ENCODE measurements at places on chromosomes 13 and 19.

DNA sequence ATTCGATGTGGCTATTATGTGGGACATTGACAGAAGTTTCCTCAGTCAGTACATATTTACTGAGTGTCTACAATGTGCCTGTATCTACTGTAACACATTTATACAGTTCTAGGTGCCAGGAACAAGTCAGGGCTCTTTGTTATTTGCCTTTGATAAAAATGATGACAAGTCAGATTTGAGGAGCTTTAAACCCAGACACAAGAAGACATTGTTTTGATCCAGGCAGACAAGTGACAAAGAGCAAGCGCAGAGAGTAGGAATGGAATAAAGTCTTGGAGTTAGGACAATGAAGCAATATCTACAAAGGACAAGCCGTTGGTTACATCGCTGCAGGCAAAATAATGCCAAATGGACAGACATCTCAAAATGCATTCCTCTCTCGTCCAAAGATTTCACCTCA lies 70.1 kb downstream of the ITGBL1 start:
- no peak for DNase-seq

- DNase-seq: peak; percentile 44
Observed at GRCh38 chr13:48975101-48975855, 434 bp upstream of the FNDC3A start.

GRCh38 chr19:35251456-35251855 lies 2.7 kb downstream of the LSR start:
- no peak for DNase-seq

- no peak for DNase-seq
Observed at GRCh38 chr13:29771247-29771646, 79.2 kb downstream of the UBL3 start.

GRCh38 chr19:12886969-12887747 lies at the start of gene KLF1:
Gene KLF1, minus strand, starts transcription at chr19:12887201. Its CDS starts 61 bp downstream, at chr19:12887140.
- DNase-seq: no peak

GRCh38 chr13:24931450-24932251 lies 164.3 kb upstream of the PABPC3 start:
- no peak for DNase-seq

- DNase-seq: no peak
Observed at GRCh38 chr13:106432636-106433035, 102.8 kb downstream of the EFNB2 start.

- DNase-seq: no peak
Observed at GRCh38 chr19:43318796-43319314, 34.6 kb upstream of the CD177 start.

GRCh38 chr13:38444904-38445303 lies 95.3 kb downstream of the UFM1 start:
- no peak for DNase-seq

- DNase-seq: no peak
Observed at GRCh38 chr19:1173159-1173844, 766 bp downstream of the SBNO2 start.

GRCh38 chr13:34046457-34046856 lies 228.5 kb downstream of the RFC3 start:
- DNase-seq: no peak

DNA sequence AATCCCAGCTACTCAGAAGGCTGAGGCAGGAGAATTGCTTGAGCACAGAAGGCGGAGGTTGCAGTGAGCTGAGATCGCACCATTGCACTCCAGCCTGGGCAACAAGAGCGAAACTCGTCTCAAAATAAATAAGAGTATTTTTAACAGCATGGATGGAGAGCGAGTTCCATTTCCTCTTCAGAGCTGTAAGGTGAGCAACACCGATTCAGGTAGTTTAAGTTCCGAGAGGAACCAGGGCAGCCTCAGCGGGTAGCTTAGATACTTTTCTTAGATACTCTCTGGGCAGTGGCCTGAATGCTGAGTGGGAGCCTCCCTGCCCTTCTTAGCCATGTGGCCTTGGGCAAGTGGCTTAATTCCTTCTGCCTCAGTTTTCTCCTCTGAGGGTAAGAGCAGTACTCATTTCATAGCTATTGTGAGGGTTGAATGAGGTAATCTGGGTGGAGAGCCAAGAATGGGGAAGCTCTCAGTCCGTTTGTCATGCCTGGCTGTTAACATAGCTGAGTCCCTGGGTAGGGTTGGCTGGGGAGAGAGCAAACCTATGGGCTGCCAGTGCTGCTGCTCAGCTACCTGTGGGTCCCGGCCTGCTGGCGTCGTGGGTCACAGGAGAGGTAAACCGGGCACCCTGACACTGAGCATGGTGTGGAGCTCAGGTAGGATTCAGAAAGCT lies 4.1 kb downstream of the ATP11A start:
- DNase-seq: no peak

DNA sequence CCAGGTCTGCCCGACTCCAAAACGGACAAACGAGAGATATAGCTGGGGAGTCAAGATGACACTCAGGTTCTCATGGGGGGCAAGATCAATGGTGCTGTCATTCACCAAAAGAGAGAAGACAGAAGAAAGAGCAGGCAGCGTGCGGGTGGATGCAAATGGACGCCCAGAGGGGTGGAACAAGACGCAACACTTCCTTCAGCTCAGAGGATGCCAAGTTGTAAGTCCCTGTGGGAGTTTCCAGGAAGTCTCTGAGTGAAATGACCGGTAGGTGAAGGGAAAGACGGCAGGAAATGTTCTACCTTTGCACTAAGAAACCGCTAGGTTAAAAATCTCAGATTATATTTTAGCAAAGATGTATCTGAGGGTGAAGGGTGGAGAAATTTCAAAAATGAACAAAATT lies 26.5 kb downstream of the TUBGCP3 start:
- DNase-seq: no peak

- no peak for DNase-seq
Observed at GRCh38 chr13:32495841-32496240, 42.8 kb downstream of the N4BP2L2 start.

DNA sequence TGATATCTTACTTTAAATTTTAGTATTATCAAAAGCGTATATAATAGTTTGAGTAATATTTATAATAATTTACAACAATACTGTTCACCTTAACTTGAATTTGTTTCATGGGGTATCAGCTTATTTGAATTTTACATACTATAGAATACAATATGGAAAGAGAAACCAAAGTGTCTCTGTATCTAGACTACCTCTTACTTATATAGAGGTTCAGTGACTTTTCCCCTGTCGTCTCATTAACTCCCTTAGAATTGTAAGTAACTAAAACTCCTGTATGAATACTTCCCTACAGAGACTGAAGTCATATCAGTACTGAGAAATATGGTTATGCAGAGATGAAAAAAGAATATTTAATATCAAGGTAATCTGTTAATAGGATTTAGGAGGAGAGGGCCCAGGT lies 26.8 kb downstream of the COG6 start:
- DNase-seq: no peak

DNA sequence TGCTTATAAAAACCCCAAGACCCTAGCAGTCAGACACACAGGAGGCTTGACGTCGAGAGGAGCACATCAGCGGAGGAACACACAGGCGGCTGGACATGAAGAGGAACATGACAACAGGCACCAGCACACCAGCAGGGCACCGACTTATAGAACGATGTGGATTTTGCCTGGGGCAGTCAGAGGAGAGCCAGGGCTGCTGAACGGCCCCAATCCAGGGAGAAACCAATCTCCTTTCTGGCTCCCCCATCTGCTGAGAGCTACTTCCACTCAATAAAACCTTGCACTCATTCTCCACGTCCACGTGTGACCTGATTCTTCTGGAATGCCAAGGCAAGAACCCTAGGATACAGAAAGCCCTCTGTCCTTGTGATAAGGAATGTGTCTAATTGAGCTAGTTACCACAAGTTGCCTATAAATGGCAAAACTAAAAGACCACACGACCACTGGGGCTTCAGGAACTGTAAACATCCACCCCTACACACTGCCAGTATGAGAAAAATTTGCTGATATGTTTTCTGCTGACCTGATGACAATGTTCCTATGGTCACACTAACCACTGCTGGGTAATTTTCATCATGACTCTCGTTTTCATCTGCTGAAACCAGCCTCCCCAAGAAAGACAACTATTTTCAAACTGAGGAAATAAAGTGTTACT lies 35.8 kb upstream of the CEACAM21 start:
- DNase-seq: no peak

GRCh38 chr19:8503510-8503909 lies 1.1 kb upstream of the PRAM1 start:
- no peak for DNase-seq

- no peak for DNase-seq
Observed at GRCh38 chr19:2446381-2446780, 10.4 kb downstream of the LMNB2 start.

- DNase-seq: no peak
Observed at GRCh38 chr19:28386066-28386465, 826.9 kb downstream of the UQCRFS1 start.

- DNase-seq: no peak
Observed at GRCh38 chr13:110559429-110559943, 2.0 kb downstream of the RAB20 start.

- no peak for DNase-seq
Observed at GRCh38 chr13:73633817-73634460, 500.3 kb downstream of the KLF12 start.

- no peak for DNase-seq
Observed at GRCh38 chr13:113531041-113531873, 40.7 kb upstream of the DCUN1D2 start.

DNA sequence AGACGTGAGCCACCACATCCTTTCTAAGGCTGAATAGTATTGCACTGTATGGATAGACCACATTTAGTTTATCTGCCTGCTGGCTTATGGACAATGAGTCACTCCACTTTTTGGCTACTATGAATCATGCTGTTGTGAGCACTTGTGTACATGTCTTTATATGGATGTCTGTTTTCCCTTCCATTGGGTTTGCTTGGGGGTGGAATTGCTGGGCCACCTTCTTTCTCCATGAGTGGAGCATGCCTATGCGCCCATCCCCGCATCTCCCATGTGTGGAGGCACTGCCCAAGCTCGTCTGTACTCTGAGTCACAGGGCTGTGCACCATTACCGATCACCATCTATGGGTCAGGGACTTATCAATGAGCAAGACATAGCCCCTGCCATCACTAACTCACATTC lies 127.2 kb upstream of the GJB6 start:
- no peak for DNase-seq

GRCh38 chr13:48144413-48145035 lies 49.6 kb upstream of the MED4 start:
- DNase-seq: no peak

DNA sequence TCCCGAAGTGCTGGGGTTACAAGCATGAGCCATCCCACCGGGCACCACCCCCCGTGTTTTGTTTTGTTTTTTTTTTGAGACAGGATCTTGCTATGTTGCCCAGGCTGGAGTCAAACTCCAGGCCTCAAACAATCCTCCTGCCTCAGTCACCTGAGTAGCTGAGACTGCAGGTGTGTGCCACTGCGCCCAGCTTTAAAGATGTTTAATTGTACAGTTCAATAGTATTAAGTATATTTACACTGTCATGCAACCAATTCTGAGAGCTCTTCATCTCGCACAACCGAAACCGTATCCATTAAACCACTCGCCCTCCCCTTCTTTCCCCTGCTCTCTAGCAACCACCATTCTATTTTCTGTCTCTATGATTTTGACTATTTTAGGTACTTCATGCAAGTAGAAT lies 15.6 kb downstream of the NUCB1 start:
- no peak for DNase-seq

DNA sequence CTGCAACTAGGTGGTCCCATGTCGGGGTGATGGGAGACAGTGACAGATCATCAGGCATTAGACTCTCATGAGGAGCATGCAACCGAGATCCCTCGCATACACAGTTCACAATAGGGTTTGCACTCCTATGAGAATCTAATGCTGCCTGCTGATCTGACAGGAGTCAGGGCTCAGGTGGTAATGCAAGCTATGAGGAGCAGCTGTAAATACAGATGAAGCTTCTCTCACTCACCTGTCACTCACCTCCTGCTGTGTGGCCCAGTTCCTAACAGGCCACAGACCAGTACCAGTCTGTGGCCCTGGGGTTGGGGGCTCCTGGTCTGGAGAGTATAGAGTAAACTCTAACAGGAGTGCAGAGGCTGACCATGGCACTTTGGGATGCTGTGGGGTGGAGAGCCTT lies 209.2 kb downstream of the DLEU7 start:
- DNase-seq: no peak

DNA sequence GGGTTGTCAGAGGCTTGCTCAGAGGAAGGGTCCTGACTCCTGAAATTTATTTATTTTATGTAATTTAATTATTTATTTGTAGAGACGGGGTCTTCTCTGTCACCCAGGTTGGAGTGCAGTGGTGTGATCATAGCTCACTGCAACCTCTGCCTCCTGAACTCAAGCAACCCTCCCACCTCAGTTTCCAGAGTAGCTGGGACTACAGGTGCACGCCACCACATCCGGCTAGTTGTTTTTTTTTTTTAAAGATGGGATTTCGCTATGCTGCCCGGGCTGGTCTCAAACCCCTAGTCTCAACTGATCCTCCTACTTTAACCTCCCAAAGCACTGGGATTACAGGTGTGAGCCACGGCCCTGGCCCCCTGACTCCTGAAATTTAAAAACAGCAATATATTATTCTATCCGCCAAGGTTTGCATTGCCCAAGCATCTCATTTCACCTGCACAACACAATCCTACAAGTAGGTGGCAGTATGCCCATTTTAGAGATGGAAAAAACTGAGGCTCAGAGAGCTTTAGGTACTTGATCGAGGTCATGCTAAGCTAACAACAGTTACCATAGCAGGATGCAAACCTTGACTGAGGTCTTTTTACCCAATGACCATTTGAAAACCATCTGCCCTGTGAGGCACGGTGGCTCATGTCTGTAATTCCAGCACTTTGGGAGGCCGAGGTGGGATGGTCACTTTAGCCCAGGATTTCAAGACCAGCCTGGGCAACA lies 18.1 kb downstream of the ARHGEF18 start:
- peak; percentile 23 for DNase-seq

DNA sequence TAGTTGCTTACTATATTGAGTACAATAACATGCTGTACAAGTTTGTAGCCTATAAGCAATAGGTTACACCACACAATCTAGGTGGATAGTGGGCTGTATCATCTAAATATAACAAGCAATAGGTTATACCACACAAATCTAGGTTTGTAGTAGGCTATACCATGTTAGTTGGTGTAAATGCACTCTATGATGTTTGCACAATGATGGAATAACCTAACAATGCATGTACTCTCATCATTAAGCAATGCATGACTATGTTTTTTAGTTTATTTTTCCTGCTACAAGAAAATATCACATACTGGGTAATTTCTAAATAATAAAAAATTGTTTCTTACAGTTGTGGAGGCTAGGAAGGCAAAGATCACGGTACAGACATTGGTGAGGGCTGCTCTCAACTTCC lies 262.5 kb downstream of the SLITRK6 start:
- DNase-seq: no peak

GRCh38 chr19:38081547-38082255 lies 142.3 kb downstream of the DPF1 start:
- no peak for DNase-seq

GRCh38 chr13:37277435-37278144 lies 172.1 kb upstream of the CSNK1A1L start:
- no peak for DNase-seq

- no peak for DNase-seq
Observed at GRCh38 chr13:110244071-110244830, 62.7 kb downstream of the COL4A1 start.

- no peak for DNase-seq
Observed at GRCh38 chr13:85441364-85441763, 357.9 kb downstream of the SLITRK6 start.

GRCh38 chr19:18469069-18469846 lies 31.3 kb upstream of the ISYNA1 start:
- peak; percentile 67 for DNase-seq

Data from stimulated activated CD4-positive, alpha-beta T cell treated with anti-CD3 and anti-CD28 coated beads, Interleukin-2, amount 100 ng/mL, for 48 hours (primary cell).